Psoas muscle (tissue), 8 donors: ENCODE measurements at places on chromosomes 3 and 15.
A peak's percentile ranks its signal among the peaks of the same experiment; 100 is the strongest.

DNA sequence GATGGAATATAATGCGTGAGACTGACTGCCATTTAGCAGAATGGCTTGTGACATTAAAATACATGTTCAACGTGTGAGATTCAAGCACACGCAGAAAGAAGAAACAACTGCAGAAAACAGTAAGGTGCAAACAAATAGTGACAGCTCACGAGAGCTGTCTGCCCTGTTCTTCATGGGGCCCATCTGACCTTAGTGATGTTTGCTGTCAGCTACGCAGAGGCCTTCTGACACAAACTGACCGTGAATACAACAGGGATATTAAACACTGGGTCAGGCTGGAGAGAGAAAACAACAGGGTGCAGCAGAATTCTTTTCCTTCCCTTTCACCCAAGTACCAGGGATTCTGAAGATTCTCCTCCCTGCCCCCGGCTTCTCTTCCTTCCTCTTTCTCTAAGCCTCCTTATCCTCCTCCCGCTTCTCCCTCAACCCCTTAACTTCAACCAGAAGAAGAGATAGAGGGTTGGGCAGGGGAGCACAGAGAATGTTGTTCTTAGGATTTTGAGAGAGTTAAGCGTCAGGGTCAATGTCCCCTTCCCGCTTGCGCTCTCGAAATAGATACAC, 2.1 kb downstream of the TNFAIP8L3 start:
- H3K4me3 ChIP-seq, result no peak overlapping the region
- no peak for DNase-seq
- no peaks in the 10 kb centered on the region for H3K36me3 ChIP-seq
- H3K27ac ChIP-seq, result no peak overlapping the region
- H3K27me3 ChIP-seq, result peaks cover 57% of the 10 kb centered on the region

- DNase-seq, result no peak
- H3K36me3 ChIP-seq, result no peaks in the 10 kb centered on the region
- H3K27ac ChIP-seq, result no peak overlapping the region
Observed at GRCh38 chr3:43320288-43320687, 33.9 kb downstream of the SNRK start.

DNA sequence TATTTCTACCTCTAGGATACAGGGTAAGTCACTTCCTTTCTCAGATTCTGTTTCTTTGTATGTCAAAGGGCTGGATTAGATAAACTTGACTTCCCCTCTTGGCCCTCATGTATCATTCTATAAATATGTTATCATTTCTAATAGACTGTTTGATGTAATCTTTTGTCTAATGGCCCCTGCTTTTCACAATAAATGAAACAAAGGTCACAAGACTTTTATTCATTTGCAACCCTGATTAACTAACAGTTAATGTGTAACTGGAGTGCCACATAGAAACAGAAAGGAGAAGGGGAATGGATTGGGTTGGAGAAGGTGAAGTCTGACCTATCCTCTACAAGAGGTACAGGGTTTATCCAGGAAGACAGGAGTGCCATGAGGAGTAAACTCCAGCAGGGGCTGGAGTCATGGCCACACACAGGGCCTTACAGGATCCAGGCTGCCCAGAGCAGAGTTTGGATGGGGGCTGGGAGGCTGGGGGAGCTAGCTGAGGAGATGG, 8.0 kb upstream of the B3GNT5 start:
- no peaks in the 10 kb centered on the region for H3K36me3 ChIP-seq
- DNase-seq, result no peak
- no peaks in the 10 kb centered on the region for H3K27me3 ChIP-seq
- H3K4me3 ChIP-seq, result no peak overlapping the region
- H3K27ac ChIP-seq, result no peak overlapping the region

DNA sequence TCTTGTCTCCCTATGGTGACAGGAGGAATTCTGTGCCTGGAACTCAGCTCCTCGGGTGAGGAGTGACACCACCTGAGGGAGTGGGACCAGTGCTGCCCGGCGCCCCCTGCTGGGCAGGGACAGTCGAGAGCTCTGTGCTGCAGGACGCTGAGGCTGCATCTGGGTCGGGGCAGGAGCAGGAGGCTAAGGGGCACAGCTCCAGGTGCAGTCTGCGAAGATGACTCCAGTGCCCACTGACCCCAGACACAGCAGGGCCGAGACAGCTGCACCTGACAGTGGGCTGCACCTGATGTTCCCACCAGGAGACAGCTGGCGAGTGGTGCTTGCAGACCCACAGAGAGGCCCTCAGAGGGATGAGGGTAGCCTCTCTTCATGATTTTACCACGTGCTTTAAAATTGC, 152.9 kb downstream of the ATP10A start:
- H3K27me3 ChIP-seq, result no peaks in the 10 kb centered on the region
- no peaks in the 10 kb centered on the region for H3K36me3 ChIP-seq
- no peak overlapping the region for H3K4me3 ChIP-seq
- H3K4me1 ChIP-seq, result no peaks in the 10 kb centered on the region
- peak; percentile 73 for DNase-seq
- no peak overlapping the region for H3K27ac ChIP-seq
